ENCODE measurements at places on chromosomes 2 and 18.

- DNase-seq, result no peak
These were observed 36.3 kb downstream of the SLC35F5 start for GRCh38 chr2:113720167-113720566.

- DNase-seq, result no peak
These were observed 47.4 kb upstream of the RAPH1 start for GRCh38 chr2:203582468-203582867.

- DNase-seq, result no peak
These were observed 386.6 kb downstream of the NRXN1 start for GRCh38 chr2:50645346-50645745.

- no peak for DNase-seq
These were observed 26.4 kb upstream of the CYTIP start for GRCh38 chr2:157470321-157470720.

GRCh38 chr2:229153951-229154350, 117.1 kb downstream of the PID1 start:
- DNase-seq, result no peak

DNA sequence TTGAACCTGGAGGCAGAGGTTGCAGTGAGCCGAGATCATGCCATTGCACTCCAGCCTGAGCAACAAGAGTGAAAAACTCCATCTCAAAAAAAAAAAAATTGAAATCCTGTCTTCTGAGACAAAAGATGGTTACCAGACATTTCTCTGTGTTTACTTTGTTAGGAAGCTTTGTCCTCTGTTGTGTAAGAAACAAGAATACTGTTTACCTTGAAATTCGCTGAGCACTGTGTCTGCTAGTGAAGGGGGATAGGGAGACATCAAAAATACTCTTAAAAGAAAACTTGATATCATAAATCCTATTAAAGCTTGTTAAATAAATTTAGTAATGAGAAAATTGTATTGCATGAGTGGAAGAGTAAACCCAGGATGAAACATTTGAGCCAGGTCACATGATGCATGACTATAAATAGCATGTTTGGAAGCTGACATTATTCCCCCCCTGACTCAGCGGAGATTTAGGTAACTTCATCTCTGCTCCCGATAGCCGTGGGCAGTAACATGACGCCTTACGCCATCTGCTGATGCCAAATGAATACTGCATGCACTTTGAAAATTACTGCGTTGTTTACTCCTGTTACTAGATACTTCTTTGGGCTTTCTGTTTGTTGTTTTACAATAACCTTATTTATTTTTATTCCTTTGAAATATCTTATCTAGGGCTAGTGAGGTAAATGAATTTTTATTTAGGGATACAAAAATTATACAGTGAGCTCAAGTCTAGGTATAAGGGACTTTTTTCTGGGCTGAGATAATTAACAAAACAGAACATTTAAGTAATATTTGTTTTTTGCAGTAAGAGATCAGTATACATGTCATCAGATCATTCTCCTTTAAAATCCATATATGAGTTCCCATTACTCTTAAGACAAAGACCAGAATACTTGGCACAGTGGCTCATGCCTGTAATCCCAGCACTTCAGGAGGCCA, 134.9 kb downstream of the MAP3K20 start:
- DNase-seq, result no peak

GRCh38 chr18:10995550-10995949, 153.8 kb downstream of the PIEZO2 start:
- no peak for DNase-seq

- DNase-seq, result no peak
These were observed 35.5 kb upstream of the SLC35F5 start for GRCh38 chr2:113791697-113792590.

DNA sequence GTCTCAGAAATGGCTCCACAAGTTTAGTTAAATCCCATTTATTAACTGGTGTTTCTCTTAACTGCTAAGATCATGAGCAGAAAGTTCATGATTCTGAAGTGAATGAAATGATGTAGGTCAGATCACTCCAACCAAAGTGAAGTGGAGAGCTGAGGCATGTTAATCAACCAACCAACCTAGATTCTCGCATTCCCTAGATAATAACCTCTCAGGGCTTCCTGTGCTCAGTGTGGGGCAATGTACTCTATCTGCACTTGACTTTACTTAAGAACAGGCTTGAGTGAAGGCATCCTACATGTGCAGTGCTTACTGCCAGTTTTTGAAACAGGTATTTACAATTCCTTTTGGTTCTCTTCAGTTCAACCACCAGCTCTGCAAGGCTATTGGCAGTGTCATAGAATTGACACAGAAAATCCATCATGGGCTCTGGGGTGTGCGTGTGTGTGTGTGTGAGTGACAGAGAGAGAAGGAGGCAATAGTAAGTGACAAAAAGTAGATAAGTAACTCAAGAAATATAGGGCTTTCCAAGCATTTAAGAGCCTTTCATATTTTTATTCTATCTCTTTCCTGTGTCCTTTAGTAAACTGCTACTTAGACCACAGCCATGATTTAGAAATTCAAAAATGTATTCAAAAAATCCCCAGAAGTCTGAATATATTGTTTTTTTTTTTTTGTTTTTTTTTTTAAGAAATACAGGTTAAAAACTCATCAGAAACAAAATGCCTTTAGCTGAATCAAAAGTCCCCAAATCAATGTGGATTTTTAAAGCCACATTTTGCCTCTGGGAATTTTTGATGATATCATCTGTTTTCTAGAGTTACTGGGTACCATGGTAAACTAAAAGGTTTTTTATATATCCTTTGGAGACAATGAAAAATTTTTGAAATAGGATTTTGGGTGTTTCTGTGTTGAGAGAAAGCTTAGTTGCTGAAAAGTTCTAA, 28.6 kb downstream of the DOCK10 start:
- DNase-seq, result no peak

GRCh38 chr2:43738257-43738656, 35.6 kb upstream of the DYNC2LI1 start:
- DNase-seq, result no peak

- DNase-seq, result no peak
These were observed 179.5 kb upstream of the PARD3B start for GRCh38 chr2:204365811-204366210.

- DNase-seq, result no peak
These were observed 59.0 kb upstream of the DNMT3A start for GRCh38 chr2:25400576-25401216.

DNA sequence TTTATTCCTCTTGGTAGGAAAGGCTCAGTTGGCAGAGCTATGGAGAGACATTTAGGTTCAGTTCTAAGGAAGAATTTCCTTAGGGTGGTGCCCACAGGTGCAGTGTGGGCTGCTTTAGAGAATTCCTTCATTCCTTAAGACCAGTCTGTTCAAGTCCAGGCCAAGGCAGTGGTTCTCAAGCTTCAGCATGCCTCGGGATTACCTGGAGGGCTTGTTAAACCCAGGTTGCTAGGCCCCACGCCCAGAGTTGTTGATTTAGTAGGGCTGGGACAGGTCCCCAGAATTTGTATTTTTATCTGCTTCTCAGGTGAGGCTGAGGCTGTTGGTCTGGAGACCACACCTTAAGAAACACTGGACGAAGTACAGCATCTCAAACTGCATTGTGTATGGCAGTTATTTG, 68.9 kb downstream of the CERS6 start:
- DNase-seq, result no peak

GRCh38 chr18:67862069-67862468, 345.5 kb upstream of the DSEL start:
- DNase-seq, result no peak

DNA sequence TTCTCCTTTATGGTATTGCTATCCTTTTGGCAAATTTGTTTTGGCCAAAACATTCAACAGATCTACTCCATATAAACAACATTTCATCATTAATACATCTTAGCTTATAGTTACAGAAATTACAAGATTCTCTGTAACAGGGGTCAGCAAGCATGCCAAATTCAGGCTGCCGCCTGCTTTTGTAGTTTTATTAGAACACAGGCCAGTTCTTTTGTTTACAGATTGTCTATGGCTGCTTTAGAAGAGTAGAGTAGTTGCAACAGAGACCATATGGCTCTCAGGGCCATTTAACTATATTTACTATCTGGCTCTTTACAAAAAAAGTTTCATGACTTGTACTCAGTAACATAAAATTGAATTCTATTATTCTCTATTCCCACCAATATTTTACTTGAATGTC, 53.9 kb downstream of the LNPK start:
- DNase-seq, result no peak

- no peak for DNase-seq
These were observed 1.9 kb downstream of the CDH20 start for GRCh38 chr18:61334951-61335683.

GRCh38 chr2:170006587-170007325, 171.2 kb upstream of the MYO3B start:
- DNase-seq, result no peak

- DNase-seq, result no peak
These were observed 361.4 kb downstream of the LNPK start for GRCh38 chr2:175640655-175641054.

DNA sequence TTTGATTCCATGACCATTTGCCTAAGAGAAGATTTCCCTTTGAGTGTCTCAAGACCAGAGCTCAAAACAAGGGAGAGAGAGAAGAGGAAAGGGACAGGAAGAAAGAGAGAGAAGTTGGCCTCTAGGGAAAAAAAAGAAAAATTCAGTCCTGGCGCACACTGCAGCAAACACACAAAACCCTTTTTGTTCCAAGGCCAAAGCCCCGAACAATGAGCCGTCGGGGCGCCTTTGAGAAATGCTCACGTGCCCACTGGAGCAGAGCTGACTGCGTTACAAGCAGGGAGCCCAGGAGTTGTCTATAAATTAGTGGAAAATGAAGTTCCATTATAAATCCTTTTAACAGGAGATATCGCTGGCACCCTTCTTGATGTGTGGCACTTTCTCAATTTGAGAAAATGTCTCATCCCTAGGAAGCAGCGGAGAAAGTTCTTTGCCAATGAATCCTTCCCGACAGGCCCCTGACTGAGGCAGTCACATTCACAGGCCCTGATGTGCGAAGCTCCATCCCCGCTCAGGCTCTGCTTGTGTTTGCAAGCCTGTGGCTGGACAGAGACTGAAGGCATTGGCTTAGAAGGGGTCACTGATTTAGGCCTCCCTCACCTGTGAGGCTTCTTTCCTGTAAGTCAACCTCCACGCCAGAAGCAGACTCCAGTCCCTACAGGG, 32.1 kb upstream of the NCKAP5 start:
- no peak for DNase-seq

GRCh38 chr18:57631697-57632096, 10.1 kb upstream of the NARS1 start:
- no peak for DNase-seq

GRCh38 chr2:236947294-236947693, 138.4 kb upstream of the COPS8 start:
- no peak for DNase-seq

DNA sequence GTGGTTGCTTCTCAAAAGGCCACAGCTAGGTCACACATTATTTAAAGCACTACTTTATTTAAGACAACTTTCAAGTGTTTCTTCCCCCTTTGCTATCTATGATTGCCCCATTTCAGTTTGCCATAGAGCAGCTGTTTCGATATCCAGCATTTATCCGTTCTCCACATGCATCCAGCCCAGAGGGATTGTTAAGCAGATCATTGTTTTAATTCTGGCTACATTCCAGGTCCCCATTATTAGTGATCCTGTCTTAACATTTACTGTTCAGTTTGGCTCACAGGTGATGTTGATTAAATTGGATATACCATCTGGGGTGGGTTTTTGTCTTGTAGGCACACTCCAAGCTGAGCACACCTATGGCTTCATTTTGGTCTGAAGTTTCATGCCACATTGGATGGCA, 638.7 kb downstream of the ZEB2 start:
- no peak for DNase-seq

- no peak for DNase-seq
These were observed 206.3 kb upstream of the GULP1 start for GRCh38 chr2:188085421-188085820.

DNA sequence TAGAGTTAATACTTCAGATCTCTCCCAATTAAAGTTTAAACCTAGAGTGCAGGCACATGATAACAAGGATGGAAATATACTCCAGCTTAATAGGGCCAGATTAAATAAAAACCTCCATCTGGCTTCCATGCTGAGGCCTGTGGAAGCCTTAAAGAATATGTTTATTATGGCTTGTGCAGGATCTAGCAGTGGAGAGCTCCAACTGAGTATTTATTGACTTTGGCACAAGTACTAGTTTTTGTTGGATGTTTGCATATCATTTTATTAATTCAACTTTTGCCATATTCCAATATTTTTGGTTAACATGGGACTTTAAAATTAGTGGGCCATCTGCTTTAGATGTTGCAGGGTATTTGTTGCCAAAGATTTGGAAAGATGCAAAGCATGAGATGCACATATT, 860.4 kb upstream of the SOX11 start:
- DNase-seq, result no peak

- no peak for DNase-seq
These were observed 312.0 kb downstream of the GPD2 start for GRCh38 chr2:156748221-156748620.

GRCh38 chr2:165897726-165898125, 55.9 kb downstream of the TTC21B start:
- no peak for DNase-seq

DNA sequence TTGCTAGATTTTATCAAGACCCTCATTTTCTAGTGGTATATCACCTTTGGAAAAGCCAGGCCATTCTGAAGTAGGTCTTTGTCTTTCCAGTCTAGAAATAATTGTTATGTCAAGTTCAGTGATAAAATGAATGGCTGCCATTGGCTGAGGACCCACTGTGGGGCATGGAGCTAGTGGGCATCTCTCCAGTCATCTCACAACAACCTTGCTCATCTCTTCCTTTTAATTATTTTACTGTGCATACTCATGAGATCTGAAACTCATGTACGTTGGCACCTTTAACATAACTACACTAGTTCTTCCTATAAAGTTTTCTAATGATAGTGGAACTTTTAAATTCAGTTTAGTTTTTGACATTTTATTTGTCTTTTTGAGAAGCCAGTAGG, 240.9 kb downstream of the SLC8A1 start:
- DNase-seq, result no peak

GRCh38 chr2:95122197-95122551, 566 bp upstream of the MRPS5 start:
- DNase-seq, result no peak

- DNase-seq, result no peak
These were observed 96.0 kb upstream of the RAB12 start for GRCh38 chr18:8513249-8513648.

DNA sequence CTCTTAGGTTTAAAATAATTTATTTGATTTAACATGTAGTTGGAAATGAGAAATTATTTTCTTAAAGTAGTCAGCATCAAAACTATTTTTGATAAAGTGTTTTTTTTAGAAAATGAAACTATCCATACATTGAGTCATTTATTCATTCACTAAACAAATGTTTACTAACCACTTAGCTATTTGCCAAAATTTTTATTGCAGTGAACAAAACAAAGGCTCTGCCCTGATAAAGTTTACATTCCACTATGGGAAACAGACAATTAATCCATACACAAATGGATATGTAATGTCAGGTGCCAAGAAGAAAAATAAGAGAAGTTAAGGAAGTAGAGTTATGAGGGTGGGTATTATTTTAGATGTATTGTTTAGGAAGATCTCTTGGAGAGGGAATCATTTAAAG, 19.1 kb upstream of the CCDC178 start:
- no peak for DNase-seq

DNA sequence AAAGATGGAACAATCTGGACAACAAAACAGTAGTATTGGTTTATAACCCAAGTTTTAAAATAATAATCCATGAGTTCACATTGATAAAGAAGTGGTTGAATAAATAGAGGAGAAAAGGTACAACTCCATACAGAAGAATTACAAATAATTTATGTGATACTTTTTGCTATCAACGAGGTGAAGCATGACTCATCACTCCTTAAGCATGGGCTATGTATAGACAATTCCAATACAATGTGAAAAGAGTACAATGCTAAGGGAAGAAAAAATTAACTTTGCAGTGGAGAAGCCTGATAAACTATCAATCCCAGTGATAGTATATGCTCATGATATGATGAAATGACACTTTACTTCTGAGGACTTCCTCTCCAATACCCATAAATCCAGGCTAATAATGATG, 312.9 kb downstream of the GULP1 start:
- DNase-seq, result no peak

Measured in activated T-helper 1 cell treated with anti-CD3 and anti-CD28 coated beads, Interleukin-2, amount 50 U/mL, for 16 hours (primary cell).